Fibroblast of mammary gland (primary cell): ENCODE measurements at places on chromosomes 1 and 21.

DNA sequence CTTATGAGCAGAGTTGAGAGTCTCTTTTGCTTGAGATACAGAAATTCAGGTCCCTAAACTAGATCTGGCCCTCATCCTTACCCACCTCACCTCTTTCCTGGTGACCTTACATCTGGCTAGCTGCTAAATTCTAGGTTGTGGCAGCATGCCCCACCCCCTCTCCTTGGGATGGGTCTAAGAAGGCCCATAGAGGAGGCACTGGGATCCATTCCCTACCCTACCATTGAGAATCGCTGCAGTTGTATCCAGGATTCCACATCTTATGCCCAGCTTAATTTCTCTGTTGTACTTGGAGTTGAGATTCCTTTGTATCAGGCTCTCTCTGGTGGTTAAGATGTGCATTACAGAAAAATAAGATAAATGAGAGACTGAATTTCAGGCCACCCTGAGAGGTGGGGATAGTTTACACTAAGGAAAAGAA is 9.5 kb upstream of the TMEM39B start:
- peak; percentile 67 for DNase-seq

GRCh38 chr1:206909161-206909882 is 12.1 kb downstream of the IL24 start:
- no peak for DNase-seq

DNA sequence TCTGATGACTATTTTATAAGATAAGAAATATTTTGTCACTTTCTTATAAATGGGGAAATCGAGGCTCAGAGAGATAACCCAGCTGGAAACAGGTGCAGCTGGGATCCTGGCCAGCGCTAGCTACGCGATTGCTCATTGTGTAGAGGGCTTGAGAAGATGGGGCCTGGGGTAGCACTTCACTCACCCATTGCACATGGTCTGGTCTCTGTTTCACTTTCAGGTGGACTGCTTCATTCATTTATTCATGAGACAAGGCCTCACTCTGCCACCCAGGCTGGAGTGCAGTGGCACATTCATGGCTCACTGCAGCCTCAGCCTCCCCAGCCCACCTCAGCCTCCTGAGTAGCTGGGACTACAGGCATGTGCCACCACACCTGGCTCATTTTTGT is 23.8 kb downstream of the UBE4B start:
- no peak for DNase-seq

DNA sequence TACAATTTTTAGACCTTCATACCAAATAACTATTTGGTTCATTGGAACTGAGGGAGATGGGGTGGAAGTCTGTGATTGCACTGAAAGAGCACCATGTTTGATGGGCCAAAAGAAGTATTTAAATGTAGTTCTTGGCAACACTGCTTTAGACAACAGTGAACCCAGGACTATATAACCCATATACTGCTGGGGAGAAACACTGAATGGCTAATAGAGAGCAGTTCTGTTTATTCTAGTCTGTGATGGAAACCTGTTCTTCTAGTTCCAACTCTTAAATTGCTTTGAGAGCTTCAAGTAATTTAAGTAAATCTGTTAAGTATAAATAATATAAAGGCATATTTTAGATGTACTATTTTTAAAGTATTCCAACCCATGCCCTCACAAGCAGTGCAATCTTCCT is 96.3 kb downstream of the NIBAN1 start:
- no peak for DNase-seq

- peak; percentile 34 for DNase-seq
Measured at GRCh38 chr1:87513966-87514660, 185.4 kb downstream of the LMO4 start.

DNA sequence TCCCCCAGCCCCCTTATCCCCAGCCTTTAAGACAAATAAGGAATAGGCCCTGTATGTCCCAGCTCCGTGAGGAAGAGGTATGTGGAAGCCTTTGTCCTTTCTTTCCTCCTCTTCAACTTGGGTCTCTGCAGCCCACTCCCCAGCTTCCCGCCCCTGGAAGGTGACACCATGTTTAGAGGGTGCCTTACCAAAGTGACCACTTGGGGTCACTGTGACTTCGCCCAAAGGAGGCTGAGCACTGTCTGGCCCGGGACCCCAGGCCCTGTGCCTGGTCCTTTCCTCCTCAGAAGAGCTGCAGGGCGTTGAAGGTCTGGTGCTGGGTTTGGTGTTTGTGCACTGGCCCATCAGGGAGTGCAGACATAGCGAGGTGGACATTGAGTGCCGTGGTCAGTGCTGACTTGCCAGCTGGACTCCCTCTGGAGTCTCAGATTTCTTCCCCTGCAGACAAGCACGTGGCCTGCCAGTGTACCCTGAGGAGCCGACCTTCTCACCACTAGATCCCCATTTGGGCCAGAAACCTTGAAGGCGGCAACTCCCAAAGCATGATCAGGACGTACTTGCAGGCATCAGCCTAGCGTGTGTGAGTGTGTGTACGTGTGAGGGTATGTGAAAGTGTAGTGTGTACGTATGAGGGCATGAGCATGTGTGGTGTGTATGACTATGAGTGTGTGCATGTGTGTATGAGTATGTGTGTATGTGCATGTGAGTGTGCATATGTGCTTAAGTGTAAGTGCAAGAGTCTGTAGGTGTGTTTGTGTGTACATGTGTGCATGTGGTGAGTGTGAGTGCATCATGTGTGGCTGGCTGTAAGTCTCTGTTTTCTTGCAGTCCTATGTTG is 181.4 kb upstream of the KIAA0040 start:
- DNase-seq, result no peak
